GM13976 (cell line): ENCODE measurements at places on chromosomes 12 and 14.

GRCh38 chr12:104699489-104700190 lies 242.9 kb downstream of the CHST11 start:
- DNase-seq, result peak; percentile 52

GRCh38 chr12:45509621-45510020 lies 219.9 kb upstream of the ARID2 start:
- no peak for DNase-seq

- DNase-seq, result no peak
These were observed 120.7 kb upstream of the C14orf180 start for GRCh38 chr14:104458845-104459244.

GRCh38 chr12:109822951-109823411 lies 10.2 kb downstream of the TRPV4 start:
- DNase-seq, result no peak

DNA sequence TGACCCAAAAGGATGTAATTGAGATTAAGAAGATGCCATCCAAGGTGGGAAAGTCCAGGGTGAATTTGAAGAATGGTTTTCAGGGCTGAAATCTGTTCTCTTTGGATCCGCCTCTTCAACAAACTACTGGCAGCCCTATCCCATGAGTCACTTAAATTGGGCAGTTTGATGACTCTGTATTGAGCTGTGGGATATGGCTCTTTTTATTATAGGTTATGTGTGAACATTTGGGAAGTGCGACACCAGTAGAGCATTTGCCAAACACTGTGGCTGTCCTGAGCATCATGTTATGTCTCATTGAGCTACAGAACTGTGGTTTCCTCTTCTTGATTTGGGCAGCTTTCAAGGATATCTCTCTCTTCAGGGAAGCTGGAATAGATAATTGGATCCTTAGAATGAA lies 22.3 kb downstream of the IFT43 start:
- no peak for DNase-seq

- no peak for DNase-seq
These were observed 61.4 kb downstream of the WSCD2 start for GRCh38 chr12:108190529-108190928.

- DNase-seq, result no peak
These were observed 239.2 kb upstream of the CPNE8 start for GRCh38 chr12:39144613-39145061.

GRCh38 chr12:50069539-50069938 lies 12.1 kb downstream of the ASIC1 start:
- no peak for DNase-seq

- DNase-seq, result no peak
These were observed 246.6 kb upstream of the RTL1 start for GRCh38 chr14:101150039-101150610.

GRCh38 chr14:30484976-30485375 lies 74.0 kb upstream of the G2E3 start:
- DNase-seq, result no peak

- no peak for DNase-seq
These were observed 48.7 kb upstream of the TRAF3 start for GRCh38 chr14:102728501-102728900.

- no peak for DNase-seq
These were observed 189.7 kb downstream of the EPS8 start for GRCh38 chr12:15599266-15600037.

DNA sequence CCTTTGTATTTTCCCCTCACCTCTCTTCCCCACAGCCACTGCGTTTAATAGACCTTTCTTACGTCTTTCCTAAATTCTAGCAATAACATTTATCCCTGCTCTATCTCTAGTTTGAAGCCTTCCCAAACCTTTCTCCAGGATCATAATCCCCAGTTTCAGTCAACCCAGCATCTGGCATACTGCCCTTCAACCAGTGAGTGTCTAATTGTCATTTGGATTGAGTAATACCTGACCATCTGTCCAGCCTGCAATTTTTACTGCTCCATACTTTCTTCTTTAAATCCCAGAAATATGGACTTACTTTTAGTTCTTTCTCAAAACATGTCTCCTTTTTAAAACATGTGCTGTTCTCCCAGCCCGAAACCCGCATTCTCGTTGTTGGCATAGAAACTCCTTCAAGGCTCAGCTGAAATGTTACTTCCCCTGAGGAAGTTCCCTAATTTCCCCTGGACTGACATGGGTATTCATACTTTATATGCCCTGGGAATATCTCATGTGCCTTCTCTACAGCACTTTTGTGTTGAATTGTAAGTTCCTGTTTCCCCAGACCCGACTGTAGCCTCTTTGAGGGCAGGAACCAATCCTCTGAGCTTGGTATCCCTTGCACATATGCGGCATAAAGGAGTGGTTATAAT lies 65.1 kb upstream of the ETV6 start:
- no peak for DNase-seq

DNA sequence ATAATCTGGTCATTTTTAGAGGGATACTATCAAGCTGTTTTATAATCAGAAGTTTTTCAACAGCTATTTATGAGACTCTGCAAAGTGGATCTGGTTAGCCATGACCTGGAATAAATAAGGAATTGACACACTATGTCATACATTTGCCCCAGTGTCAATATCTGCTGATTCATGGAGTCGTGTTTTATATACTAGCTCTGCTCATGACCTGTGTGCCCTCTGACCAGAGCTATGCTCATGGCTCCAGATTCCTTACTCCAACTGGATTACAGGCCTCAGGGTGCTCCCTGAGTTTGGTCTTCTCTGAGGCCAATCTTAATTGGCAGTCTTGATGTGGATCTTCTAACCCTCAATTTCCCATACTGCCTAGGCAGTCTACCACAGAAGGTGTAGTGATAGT lies 141.1 kb downstream of the FOXA1 start:
- no peak for DNase-seq

GRCh38 chr14:100132903-100133510 lies 26.4 kb downstream of the DEGS2 start:
- no peak for DNase-seq

DNA sequence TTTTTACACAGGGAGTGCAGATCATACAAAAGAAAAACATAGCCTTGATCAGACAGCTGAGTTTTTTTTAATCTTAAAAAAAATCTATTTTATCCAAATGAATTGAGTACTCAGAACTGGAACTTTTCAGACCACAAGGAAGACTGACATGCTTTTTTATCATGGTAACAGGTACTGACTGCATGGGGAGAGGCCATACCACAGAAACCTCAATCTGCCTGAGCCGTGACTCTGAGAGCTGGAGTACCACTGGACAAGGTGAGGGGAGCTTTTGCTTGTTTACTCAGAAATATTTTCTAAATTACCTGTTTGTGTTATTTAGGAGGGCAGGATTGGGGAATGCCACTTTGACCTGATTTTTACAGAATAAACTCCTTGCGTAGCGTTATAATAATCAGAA lies 143.9 kb downstream of the ALX1 start:
- no peak for DNase-seq

DNA sequence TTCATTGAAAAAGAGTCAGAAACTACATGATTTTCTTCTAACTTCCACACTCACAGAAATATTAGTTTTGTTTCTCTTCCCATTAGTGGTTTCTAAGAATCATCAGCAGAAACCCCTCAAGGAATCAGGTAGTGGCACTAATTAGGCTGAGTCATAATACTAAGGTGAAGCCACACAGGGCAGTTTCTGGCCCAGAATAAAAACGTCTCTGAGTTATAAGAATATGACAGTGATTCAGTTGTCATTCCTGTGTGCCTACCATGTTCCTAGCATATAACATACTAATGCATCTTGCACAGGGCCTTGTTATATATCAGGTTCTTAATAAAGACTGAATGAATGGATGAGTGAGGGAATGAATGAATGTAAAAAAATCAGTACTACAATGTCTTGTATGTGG lies 206.0 kb upstream of the PLEKHG7 start:
- no peak for DNase-seq
